ENCODE measurements at places on chromosomes 1 and 21.

- no peak for DNase-seq
These were observed at the start of gene ZBTB7B for GRCh38 chr1:155002464-155003226. Gene ZBTB7B (plus strand): TSS chr1:155002802. CDS start chr1:155014661, 11,859 bp downstream.

GRCh38 chr1:50452700-50453099, 29.5 kb upstream of the DMRTA2 start:
- DNase-seq, result no peak

- DNase-seq, result no peak
These were observed 1.1 kb upstream of the EPS8L3 start for GRCh38 chr1:109764561-109765482.

- no peak for DNase-seq
These were observed 146.8 kb upstream of the DPT start for GRCh38 chr1:168875831-168876230.

GRCh38 chr1:167526667-167527383, 8.5 kb upstream of the CD247 start:
- DNase-seq, result no peak
